ENCODE measurements at places on chromosomes 6 and 20.

- no peak for DNase-seq
These were observed 13.8 kb upstream of the TLDC2 start for GRCh38 chr20:36861875-36862801.

GRCh38 chr20:45576995-45577394 is 2.1 kb downstream of the WFDC8 start:
- DNase-seq: no peak

- DNase-seq: no peak
These were observed 9.4 kb upstream of the FRMD1 start for GRCh38 chr6:168088161-168089053.

GRCh38 chr6:2558098-2558680 is 192.5 kb downstream of the MYLK4 start:
- DNase-seq: no peak

DNA sequence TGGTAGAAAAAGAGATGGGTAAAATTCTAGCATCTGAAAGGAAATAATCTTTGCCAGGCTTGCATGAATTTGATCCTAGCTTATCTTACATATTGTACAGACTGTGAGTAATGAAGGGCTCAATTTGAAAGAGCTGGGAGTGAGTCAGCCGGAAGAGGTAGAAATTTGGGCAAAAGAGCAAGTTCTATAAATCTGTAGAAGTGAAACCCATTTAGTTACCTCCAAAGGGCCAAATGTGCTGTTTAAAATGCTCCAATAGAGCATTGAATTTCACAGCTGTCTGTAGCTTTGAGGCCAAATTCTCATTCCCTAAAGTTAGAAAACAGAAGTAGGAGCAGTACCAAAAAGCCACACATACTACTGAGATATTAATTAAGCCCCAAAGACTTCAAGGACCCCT is 466.1 kb downstream of the BTBD3 start:
- DNase-seq: no peak

DNA sequence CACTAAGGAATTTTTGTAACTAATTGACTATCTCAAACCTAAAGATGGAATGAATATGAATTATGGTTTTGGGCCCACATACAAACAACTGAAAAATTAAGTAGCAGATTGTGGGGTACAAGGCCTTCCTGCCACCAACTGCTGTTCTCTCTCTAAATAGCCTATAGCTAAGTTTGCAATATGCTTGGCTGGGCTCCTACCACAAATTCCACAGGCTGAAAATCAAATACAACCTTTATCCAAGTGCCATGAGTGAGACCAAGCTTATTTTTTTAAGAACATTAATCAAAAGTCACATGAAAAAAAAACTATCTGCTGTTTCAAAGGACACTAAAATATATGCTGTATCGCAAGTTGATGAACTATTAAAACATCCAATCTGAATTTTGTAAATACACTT is 52.1 kb downstream of the TENT5A start:
- DNase-seq: no peak

DNA sequence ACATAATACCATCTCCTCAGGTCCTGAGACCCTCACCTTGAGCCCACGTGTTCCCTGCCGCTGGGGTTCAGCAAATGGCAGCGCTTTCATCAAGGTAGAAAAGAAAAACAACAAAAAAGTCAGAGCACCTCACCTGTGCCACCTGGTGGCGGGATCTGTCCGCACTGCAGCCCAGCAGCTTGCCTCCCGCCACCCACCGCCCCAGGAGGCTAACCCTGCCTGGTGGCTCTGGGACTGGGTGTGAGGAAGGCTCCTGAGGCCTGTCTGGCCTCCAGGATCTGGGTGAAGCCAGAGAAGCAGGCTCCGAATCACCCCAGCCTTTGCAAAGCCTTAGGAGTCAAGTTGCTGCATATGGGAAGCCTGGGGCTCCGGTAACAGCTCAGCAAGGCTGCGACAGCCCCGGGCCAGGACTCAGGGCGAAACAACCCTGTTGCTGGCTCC is 270.8 kb downstream of the BMP7 start:
- peak; percentile 38 for DNase-seq

DNA sequence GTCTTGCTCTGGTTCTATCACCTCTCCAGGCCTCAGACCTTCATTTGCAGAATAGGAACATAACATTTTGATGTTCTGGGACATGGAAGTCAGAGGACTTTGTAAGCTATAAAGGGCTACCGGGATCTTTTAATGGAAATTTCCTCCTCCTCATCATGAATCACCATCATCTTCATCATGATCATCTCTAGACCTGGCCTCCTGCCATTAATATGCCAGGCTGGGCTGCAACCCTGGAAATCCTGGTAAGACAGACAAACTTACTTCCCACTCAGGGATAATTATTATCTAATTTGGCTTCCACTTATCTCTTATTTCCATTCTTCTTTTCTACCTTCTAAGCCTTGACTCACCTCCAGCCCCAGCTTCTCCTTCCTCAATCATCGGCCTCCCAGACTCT is 41.0 kb upstream of the MRPS18A start:
- DNase-seq: no peak

DNA sequence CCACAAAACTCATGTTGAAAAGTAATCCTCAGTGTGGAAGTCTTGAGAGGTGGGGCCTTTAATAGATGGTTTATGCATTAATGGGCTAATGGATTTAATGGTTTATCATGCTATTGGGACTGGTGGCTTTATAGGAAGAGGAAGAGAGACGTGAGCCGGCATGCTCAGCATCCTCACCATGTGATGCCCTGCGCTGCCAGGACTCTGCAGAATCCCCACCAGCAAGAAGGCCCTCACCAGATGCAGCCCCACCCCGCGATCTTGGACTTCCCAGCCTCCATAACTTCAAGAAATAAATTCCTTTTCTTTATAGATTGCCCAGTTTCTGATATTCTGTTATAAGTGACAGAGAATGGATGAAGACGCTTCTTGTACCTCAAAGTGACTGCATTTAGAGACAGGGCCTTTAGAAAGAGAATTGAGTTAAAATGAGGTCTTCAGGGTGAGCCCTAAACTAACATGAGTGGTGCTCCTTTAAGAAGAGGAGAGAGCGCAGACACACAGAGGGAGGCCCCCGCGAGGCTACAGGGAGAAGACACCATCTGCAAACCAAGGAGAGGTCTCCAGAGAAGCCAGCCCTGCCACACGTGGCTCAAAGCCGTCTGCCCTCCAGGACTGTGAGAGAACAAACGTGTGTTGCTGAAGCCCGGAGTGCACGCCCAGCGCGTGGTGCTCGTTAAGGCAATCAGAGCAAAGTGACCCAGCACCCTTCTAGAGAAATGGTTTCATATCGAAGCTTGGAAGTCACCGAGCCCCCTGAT is 56.9 kb downstream of the IRF4 start:
- DNase-seq: no peak

GRCh38 chr20:42255821-42256220 is 637.6 kb upstream of the CHD6 start:
- DNase-seq: no peak

- DNase-seq: no peak
These were observed 30.4 kb upstream of the PNRC1 start for GRCh38 chr6:89050155-89050554.

GRCh38 chr20:31712564-31713311 is 9.9 kb downstream of the BCL2L1 start:
- DNase-seq: no peak

GRCh38 chr20:31842471-31843157 is 2.8 kb downstream of the FOXS1 start:
- DNase-seq: no peak

GRCh38 chr20:49687595-49688567 is 25.8 kb downstream of the B4GALT5 start:
- DNase-seq: no peak

DNA sequence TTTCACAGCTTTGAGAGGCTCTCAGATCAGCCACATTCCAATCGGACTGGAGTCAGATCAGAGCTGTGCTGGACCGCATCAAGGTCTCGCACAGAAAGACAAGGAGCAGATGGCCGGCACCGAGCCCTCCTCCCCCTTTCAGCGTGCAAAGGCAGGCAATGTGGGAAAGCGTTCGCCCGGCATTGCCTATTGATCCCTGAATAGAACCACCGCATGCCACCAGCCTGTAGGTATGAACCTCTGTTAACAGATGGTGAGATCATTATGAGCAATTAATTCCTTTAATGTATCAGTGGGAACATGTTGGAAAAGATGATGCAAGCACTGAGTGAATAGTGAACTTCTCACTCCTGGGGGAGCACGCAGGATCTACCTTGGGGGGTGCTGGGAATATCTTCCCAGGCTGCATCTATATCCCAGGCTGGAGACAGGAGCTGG is 117.5 kb upstream of the ID4 start:
- DNase-seq: no peak

- no peak for DNase-seq
These were observed 257.2 kb downstream of the TAF4 start for GRCh38 chr20:61808447-61808846.

DNA sequence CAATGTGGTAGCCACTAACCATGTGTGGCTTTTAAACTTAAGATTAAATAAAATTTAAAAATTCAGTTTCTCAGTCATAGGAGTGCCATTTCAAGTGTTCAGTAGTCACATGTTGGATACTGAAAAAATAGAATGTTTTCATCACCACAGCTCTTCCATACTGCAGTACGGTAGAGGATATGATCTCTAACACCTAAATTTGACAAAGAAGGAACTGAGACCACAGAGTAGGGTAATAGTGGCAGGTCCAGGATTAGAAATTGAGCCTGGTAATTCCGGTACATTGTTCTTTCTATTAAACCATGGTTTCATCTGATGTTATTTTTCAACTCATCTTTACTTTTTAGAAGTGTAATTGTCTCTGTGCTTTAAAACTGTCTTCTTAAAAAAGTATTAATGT is 104.0 kb downstream of the CD2AP start:
- DNase-seq: no peak

DNA sequence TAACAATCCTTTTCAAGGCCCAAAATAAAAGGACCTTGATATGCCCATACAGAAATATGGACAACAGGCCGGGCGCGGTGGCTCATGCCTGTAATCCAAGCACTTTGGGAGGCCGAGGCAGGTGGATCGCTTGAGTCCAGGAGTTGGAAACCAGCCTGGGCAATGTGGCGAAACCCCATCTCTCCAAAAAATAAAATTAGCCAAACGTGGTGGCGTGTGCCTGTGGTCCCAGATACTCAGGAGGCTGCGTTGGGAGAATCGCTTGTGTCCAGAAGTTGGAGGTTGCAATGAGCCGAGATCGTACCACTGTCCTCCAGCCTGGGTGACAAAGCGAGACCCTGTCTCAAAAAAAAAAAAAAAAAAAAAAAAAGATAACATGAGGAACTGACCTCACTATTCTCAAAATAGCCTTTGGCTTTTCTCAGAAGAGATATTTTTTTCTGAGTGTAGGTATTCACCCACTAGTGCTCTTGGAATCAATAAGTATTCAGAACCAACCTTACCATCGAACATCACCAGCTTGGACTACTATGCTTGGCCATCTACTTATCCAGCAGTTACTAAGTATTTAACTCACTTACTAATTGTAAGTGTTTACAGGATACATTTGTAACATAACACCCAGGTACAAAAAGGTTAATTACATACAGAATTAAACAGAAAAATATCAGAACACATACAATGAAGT is 99.2 kb downstream of the OR2B2 start:
- DNase-seq: no peak
